ENCODE measurements at places on chromosomes 3 and 15.

DNA sequence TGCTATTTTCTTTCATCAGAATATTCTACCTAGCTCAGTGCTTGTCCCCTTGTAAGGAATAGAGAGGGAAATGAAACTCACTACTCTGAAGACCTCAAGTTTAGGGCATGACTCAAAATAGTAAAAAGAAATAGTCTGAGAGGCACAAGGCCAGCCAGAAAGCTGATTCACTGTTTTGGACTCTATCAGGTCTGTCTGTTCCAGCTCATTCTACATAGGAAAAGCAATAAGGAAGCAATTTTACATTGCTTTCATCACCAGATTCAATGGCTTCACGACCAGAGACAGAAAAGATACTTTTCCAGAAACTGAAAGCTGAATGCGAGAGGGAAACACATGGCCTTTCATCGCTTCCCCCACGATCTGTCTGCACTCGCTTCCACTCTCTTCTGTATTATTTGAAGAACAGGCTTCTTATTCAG lies 276.0 kb downstream of the GBE1 start:
- H3K27me3 ChIP-seq = no peaks in the 10 kb centered on the region
- H3K27ac ChIP-seq = peak overlapping the region; percentile 22
- DNase-seq = peak; percentile 1
- H3K4me3 ChIP-seq = peak overlapping the region; percentile 15
- H3K36me3 ChIP-seq = no peaks in the 10 kb centered on the region

GRCh38 chr3:109806929-109807328 lies 469.6 kb upstream of the DPPA4 start:
- H3K36me3 ChIP-seq = no peaks in the 10 kb centered on the region
- H3K27me3 ChIP-seq = no peaks in the 10 kb centered on the region
- no peaks in the 10 kb centered on the region for H3K4me1 ChIP-seq
- H3K27ac ChIP-seq = no peak overlapping the region
- DNase-seq = no peak
- H3K4me3 ChIP-seq = no peak overlapping the region

DNA sequence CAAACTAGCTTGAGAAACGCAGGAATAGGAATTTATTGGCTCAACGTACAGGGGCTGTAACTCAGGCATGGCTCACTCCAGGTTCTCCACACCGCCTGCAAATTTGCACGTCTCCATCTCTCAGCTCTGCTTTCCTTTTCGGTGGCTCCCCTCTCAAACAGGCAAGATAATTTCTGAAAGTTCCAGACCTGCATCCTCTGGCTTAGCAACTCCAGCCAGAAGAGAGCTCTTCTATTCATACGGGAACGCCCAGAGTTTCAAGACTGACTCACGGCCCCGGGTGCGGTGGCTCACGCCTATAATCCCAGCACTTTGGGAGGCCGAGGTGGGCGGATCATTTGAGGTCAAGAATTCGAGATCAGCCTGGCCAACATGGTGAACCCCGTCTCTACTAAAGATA lies 139.7 kb upstream of the BNIP2 start:
- H3K4me1 ChIP-seq = no peaks in the 10 kb centered on the region
- DNase-seq = no peak
- no peaks in the 10 kb centered on the region for H3K27me3 ChIP-seq
- H3K36me3 ChIP-seq = no peaks in the 10 kb centered on the region

DNA sequence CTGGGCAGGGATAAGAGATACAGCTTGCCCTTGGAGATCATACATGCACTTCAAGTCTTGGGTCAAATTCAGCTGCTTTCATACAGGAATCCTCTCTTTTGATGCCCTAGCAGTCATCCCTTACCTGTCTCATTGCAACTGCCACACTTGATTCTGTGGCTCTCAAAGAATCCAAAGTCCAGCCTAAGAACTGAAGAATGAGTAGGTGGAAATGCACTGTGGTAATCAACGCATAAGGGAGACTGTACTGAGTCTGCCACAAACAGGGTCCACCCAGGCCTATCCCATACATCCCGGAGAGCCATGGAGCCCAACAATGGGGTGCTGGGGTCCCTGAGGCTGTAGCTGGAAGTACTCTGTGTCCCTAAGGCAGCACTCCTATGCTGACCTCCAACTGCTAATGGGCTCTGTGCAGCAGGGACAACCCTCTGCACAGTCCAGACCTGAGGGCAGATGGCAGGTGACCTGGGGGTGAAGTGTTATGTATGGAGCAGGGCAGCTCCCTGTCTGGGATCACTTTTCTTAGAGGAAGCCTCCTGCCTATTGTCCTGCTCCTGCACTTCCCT lies 1.7 kb upstream of the VPS18 start:
- H3K27ac ChIP-seq = no peak overlapping the region
- DNase-seq = no peak
- H3K27me3 ChIP-seq = no peaks in the 10 kb centered on the region
- H3K36me3 ChIP-seq = peaks cover 2% of the 10 kb centered on the region
- H3K4me3 ChIP-seq = no peak overlapping the region

Data from B cell (primary cell).